Coronary artery (tissue), 2 donors: ENCODE measurements at places on chromosomes 5 and 9.

GRCh38 chr9:82122731-82123130 is 134.2 kb downstream of the SPATA31D1 start:
- DNase-seq: no peak

- no peak for DNase-seq
Observed at GRCh38 chr9:121283080-121283398, 15.1 kb downstream of the GSN start.

GRCh38 chr5:145943674-145944121 is 7.3 kb downstream of the SH3RF2 start:
- no peak for DNase-seq

DNA sequence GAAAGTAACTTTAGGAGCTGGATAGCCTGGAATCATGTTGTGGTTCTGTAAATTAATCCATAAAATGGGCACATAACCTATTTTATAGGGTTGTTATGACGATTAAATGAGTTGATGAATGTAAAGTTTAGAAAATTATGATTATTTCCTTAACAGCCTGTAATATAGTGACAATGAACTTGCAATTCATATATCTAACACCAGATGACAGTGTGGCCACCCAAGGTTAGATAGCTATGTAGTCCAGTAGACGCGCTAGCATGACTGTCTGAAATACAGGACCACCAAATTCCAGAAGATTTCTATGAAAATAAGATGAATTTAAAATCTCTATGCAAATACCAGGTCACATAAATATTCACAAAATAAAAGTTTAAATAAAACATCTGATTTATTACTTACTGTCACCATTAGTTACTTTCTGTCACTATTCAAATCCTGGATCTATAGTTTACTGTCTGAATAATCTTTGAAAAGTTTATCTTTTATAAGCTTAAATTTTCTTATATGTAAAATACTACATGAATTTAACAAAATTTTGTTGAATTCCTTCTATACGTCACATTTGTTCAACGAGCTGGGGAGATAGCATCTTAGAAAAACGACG is 26.1 kb upstream of the MACIR start:
- no peak for DNase-seq
